CD4-positive, alpha-beta T cell treated with Interleukin-15 for 4 hours (primary cell): ENCODE measurements at places on chromosomes 7 and 10.

DNA sequence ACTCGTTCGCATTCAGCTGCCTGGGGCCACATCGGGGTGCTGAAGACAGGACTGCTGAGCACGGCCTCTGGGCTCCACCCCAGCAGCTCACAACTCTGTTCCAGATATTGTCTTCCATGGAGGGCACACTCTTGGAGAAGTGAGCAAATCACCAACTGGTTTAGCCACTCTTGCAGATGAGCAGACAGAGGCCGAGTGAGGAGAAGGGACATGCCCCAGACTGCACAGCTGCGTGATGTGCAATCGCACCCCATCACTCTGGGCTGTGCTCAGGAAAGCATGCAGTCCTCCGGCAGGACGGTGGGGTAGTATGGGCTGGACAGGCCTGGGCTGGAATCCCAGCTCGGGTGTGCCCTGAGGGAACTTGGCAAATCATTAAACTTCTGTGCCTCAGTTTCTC is 111.6 kb downstream of the FAM53B start:
- no peak for DNase-seq

GRCh38 chr7:16754856-16755317 is 1.3 kb downstream of the TSPAN13 start:
- no peak for DNase-seq

DNA sequence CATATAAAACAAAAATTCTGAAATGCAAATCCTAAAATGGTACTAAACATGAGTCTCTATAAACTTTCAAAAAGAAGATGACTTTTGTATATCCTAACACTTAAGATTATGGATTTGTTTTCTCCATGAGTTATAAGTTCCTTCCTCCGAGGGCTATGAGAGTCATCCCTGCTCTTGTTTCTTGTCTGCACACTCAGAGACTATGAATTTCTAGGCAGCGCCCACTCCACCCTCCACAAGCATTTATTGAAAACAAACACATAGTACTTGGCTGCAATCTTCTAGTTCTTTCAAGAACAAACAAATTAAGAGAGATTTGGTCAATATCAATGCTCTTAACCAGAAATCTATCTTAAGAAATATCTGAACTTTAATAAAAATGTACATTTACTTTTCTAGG is 211.7 kb downstream of the DKK1 start:
- DNase-seq = no peak

- DNase-seq = no peak
Observed at GRCh38 chr7:70353330-70353945, 755.2 kb downstream of the AUTS2 start.

DNA sequence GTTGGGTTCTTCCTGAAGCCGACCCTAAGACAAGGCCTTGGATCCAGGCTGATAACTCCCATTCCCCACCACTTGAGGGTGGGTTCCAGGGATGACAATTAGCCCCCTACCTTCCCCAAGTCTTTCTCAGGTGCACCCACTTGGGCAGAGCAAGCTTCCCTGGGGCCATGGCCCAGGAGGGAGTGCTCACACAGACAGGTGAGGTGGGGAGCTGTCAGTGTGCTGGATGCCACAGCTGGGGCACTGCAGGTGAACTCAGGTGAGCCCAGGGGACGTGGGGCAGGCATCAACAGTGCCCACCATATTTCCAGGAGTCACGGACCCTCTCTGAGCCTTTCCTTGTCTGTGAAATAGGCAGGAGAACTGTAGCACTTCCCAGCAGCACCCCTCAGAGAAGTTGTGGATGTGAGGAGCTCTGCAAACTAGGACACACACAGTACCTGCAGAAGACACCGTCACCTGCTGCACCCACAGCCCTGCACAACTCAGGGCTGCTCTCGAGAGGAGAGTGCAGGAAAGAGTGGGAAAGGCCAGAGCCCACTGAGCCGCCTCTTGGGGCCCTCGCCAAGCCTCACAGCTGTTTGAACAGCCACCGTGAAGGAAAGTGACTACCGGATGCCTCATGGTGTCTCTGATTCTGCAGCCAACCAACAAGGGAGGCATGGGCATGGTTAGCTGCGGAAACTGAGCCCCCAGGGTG is 17.9 kb downstream of the SH3PXD2A start:
- DNase-seq = no peak

DNA sequence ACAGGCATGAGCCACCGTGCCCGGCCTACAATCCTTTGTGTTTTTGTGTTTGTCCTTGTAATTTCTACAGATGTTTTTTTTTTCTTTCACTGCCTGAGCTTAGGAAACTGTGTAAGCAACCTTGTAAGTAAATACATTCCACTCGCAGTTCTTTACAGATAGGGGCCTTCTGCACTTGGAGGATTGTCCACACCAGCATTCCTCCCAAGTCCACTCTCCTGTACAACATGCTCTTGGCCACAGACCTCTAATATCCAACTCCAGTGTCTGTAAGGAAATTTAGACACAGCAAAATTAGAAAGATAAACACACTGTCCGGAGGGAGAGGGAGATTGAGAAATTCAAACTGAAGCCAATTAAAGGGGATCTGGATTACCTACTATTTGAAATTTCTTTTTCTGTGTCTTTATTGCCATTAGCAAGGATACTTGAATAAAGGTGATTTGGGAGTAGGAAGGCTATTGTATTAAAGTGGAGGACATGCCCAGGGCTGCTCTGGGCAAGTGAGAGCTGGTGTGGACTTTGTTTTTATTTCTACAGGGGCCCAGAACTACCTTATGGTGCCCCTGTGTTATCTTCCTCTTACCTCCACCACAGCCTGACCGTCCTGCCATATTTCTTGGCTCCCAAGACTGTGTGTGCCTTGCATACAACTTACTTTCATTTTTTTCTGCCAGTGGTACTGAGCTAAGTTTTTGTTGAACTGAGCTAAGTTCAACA is 9.7 kb downstream of the MXI1 start:
- no peak for DNase-seq

DNA sequence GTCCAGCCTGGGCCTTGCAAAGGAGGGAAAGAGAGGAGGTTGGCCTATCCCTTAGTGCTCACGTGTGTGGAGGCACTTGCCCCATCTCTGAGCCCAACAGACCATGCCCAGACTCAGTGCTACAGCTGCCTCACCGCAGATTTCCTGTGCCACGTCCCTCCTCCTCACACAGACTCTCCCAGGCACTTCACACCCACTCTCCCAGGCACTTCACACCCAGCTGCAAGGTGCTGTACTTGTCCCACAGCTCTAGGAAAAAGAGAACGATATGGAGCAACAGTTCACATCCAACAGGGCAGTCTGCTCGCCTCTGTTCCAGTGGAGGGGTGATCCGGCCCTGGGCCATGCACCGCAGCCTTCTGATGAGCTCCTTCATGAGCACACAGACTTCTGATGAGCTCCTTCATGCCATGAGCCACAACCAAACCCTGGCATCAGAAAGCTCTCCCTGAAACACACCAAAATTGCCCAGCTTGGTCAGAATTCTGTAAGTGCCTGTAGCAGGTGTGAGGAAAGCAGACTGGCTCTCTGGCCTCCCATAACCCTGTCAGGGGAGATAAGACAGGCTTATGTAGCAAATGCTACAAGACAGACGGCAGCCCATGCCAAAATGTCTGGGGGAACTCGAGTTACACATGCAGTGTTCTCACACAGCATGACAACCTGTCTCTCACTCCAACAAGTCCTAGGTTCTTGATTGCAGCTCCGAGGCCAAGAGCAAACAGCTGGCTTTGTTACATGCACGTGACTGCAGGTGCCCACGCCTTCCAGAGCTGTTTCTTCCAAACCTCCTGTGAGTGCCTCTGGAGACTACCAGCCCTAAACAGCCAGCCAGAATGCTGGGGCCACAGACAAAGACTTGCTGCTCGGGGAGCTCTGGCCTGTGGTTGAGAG is 348.5 kb downstream of the GRID1 start:
- no peak for DNase-seq

DNA sequence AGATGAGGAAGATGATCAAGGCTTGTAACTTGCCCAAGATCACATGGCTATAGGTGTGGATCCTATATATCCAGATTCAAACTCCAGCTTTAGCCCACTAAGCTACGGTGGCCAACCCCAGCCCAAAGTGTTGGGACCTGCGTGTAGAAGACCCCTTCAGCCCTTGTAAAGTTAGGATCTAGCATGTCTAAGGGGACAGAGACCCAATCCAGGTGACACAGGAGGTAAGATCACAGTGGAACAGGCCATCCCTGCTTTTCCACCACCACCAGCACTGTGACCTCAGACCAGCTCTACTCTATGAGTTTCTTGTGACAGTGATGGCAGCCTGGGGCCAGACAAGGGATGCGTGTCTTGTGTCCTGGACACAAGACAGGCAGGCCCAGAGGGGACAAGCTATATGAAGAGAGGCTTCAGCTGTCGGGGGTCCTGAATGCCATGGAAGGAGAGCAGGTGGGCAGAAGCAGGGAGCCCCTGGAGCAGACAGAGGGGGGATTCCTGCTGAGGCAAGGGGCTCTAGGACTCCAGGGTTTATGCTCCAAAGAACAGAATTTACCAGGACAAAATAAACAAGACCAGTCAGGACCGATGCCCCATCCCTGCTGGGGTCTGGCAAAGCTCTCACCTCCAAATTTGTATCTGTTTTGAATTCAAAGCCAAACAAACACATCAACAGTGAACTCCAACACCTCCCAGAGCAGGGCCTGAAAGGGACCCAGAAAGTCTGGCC is 10.4 kb downstream of the GPRIN2 start:
- no peak for DNase-seq
